ENCODE measurements at places on chromosomes 2 and 18.

DNA sequence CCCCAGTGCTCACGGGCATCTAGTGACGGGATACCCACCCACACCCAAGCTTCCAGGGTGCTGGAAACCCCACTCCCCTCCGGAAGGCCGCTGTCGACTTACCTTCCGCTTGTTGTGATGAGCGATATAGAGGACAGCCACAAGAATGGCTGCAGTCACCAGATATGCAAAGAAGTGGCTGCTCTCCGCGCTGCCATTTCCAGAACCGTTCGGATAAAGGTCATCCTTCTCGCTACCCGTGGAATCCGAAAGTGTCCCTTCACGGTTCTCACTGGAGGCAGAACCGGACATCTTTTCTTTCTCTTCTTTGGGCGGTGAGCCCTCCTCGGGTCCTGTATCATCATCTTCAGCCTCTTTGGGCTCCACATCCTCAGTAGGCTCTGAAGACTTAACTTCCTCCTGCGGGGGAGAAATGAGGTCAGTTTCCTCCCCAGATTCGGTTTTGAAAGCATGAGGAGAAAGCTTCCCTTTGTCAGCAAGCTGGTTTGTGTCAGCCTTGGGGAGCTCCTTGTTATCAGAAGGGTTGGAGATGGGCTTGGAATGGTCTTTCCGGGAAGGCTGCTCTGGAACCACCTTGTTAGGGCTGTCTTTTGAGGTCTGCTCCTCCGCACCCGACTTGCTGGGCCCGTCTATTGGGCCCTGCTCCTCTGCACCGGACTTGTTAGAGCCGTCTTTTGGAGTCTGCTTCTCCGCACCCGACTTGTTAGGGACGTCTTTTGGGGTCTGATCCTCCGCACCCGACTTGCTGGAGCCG lies 1.2 kb downstream of the TGOLN2 start:
- no peak for DNase-seq

GRCh38 chr2:127084611-127085316 lies 22.2 kb downstream of the BIN1 start:
- DNase-seq, result no peak

GRCh38 chr2:177147093-177147694 lies 65.4 kb upstream of the HNRNPA3 start:
- no peak for DNase-seq

DNA sequence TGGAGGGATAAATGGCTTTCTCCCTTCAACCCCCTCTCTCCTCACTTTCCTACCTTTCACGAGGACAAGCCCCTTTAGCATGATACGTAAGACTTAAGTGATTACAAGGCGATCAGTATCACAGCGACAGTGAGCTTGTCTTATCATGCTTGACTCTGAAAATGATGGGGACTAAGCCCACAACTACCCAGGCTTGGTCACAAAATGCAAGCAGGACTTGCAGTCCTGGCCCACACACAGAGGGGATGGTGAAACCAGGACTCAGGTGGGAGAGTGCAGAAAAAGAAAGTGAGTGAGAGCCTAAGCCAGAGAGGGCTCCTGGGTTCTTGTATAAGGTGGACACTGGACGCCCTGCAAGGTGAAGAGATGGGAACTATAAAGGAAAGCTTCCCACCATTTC lies 95.7 kb upstream of the ARL4C start:
- no peak for DNase-seq

- no peak for DNase-seq
Observed at GRCh38 chr18:13221869-13222855, 3.6 kb downstream of the LDLRAD4 start.

DNA sequence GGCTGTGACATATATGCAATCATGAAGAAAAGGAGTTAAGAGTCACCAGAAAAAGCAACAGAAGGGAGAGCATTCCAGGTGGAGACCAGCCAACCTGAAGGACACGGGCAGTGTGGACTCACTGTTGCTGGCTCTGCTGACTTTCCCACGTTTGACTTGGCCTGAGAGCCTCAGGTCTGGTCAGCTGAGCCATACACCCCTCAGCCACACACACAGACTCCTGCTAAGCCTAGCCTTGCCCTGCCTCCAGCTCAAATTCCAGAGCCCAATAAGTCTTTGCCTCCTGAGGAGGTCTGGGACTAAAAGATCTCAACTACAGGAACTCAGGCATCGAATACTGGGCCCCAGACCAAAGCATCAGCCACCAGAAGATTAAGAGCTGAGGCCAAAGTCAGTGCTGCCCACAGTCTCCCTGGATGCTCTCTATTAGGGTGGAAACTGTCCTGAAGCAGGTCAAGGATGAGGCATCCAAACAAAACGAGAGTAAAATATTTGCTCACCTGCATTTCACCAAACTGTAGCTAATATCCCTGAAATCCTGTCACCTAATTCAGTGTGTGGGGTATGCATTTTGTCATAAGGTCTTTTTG lies 23.3 kb downstream of the CACNB4 start:
- DNase-seq, result no peak

- DNase-seq, result no peak
Observed at GRCh38 chr2:204437408-204437807, 107.9 kb upstream of the PARD3B start.

DNA sequence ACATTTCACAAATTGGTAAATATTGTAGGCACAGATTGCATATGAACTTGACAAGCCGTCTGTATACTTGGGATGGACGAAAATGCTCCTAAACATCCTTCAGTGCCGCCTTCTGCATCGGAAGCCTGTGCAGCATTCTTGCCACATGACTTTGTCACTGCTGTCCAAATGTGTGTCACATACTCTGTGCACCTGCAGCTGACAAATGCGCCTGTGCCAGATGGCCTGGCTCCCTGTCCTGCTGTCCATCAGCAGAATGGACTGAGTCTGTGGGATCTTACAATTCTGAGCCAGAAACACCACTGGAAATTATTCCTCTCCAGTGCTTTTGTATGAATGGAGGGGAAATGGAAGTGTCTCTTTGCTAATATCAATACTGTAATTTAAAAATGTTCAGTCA lies 89.9 kb downstream of the DCDC2C start:
- no peak for DNase-seq

GRCh38 chr2:3482363-3482821 lies 36.9 kb downstream of the ADI1 start:
- no peak for DNase-seq

GRCh38 chr2:69226903-69227302 lies 160.1 kb downstream of the GFPT1 start:
- no peak for DNase-seq

GRCh38 chr2:120893811-120894584 lies 158.3 kb downstream of the GLI2 start:
- DNase-seq, result no peak
